ENCODE measurements at places on chromosomes 11 and 22.
A peak's percentile ranks its signal among the peaks of the same experiment; 100 is the strongest.

GRCh38 chr11:45385423-45385822 is 99.3 kb upstream of the SYT13 start:
- DNase-seq, result peak; percentile 51

GRCh38 chr11:21385669-21386440 is 716.5 kb downstream of the NELL1 start:
- no peak for DNase-seq

- DNase-seq, result no peak
Observed at GRCh38 chr11:133714471-133715375, 130.6 kb downstream of the SPATA19 start.

DNA sequence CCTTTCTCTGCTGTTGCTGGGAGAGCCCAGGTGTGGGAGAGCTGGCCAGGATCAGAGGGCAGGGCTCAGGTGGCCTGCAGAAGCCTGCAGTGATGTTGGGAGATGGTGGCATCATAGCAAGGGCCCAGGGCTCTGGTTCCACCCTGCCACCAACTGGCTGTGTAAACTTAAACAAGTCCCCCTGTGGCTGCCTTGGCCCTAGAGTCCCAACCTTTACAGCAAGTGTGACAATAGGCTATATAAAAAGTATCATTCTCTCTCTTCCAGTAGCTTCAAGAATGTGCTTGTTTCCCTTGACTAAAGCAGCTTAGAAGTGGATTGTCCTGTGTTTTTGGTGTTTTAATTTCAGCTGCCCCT is 201.8 kb upstream of the E2F8 start:
- DNase-seq, result no peak

Measured in mesenteric fat pad (tissue), 1 donor.